ENCODE measurements at places on chromosomes 5 and 9.
A peak's percentile ranks its signal among the peaks of the same experiment; 100 is the strongest.

GRCh38 chr9:2704504-2704903 lies 12.8 kb upstream of the KCNV2 start:
- no peaks in the 10 kb centered on the region for H3K36me3 ChIP-seq
- H3K4me1 ChIP-seq = no peaks in the 10 kb centered on the region
- H3K27ac ChIP-seq = no peak overlapping the region
- H3K27me3 ChIP-seq = no peaks in the 10 kb centered on the region
- no peak for DNase-seq

- H3K27ac ChIP-seq = no peak overlapping the region
- no peaks in the 10 kb centered on the region for H3K4me1 ChIP-seq
- no peaks in the 10 kb centered on the region for H3K36me3 ChIP-seq
- no peak overlapping the region for H3K4me3 ChIP-seq
- DNase-seq = no peak
These were observed 167.8 kb upstream of the MVB12B start for GRCh38 chr9:126158588-126159429.

DNA sequence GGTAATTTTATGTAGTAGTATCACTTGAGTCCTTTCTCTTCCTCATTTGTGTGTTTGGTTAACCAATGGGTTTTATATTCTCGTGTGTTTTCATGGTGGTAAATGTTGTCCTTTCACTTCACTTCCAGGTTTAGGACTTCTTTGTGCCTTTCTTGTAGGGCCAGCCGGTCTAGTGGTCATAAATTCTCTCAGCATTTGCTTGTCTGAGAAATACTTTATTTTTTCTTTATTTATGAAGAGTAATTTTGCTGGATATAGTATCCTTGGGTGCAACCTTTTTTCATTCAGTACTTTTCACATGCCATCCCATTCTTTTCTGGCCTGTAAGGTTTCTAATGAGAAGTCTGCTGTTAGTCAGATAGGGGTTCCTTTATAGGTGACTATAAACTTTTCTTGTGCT lies 107.1 kb downstream of the GNA14 start:
- no peaks in the 10 kb centered on the region for H3K27me3 ChIP-seq
- no peak overlapping the region for H3K27ac ChIP-seq
- no peak overlapping the region for H3K4me3 ChIP-seq
- no peaks in the 10 kb centered on the region for H3K36me3 ChIP-seq
- no peaks in the 10 kb centered on the region for H3K4me1 ChIP-seq
- DNase-seq = no peak

- peaks cover 89% of the 10 kb centered on the region for H3K36me3 ChIP-seq
- peak; percentile 62 for DNase-seq
- H3K27me3 ChIP-seq = no peaks in the 10 kb centered on the region
These were observed 47.9 kb downstream of the STOM start for GRCh38 chr9:121322037-121322736.

- no peaks in the 10 kb centered on the region for H3K36me3 ChIP-seq
- no peak overlapping the region for H3K27ac ChIP-seq
- DNase-seq = no peak
- no peaks in the 10 kb centered on the region for H3K4me1 ChIP-seq
These were observed 49.0 kb downstream of the CDO1 start for GRCh38 chr5:115767424-115767823.

DNA sequence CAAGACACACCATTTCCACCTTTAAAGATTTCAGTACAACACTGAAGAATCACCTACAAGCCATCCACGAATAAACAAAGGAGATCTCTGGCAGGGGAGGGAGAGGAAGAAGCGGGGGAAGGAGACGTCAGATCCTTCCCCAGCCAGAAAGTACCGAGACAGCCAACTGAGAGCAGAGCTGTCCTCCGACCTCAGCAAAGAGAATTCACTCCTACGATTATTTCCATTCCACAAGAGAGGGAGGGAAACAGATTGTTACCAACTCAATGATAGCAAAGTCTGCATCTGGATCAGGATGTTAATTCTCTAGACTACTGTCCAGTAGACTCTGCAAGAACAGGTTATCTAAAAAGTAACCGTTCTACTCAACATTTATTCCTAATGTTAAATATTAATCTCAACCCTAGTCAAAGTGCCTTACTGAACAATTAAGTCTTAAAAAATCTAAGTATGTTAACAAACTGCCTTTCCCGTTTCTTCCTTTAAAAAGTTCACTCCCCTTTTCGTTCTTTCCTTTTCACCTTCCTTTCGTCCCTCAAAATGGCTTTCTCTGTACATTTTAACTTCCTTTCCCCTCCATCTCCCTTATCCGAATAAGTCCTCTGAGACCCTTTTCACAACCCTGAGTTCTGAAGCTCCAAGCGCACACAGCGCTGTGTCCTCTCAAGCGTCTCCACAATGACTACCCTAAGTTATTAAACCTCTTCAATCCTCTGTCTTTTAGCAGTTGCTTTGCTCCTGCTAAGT lies 1.4 kb downstream of the CHD1 start:
- no peaks in the 10 kb centered on the region for H3K27me3 ChIP-seq
- H3K4me3 ChIP-seq = peak overlapping the region; percentile 91
- H3K4me1 ChIP-seq = no peaks in the 10 kb centered on the region
- peak overlapping the region; percentile 100 for H3K27ac ChIP-seq

GRCh38 chr5:126280343-126280742 lies 142.9 kb upstream of the GRAMD2B start:
- no peaks in the 10 kb centered on the region for H3K4me1 ChIP-seq
- no peak overlapping the region for H3K4me3 ChIP-seq
- DNase-seq = no peak
- no peaks in the 10 kb centered on the region for H3K36me3 ChIP-seq
- H3K27ac ChIP-seq = no peak overlapping the region
- no peaks in the 10 kb centered on the region for H3K27me3 ChIP-seq

- no peaks in the 10 kb centered on the region for H3K36me3 ChIP-seq
- no peak overlapping the region for H3K27ac ChIP-seq
- H3K4me1 ChIP-seq = no peaks in the 10 kb centered on the region
- H3K4me3 ChIP-seq = no peak overlapping the region
These were observed 121.0 kb downstream of the PDZD2 start for GRCh38 chr5:31759925-31760324.

GRCh38 chr5:4205398-4205797 lies 609.8 kb downstream of the IRX1 start:
- H3K36me3 ChIP-seq = no peaks in the 10 kb centered on the region
- no peak overlapping the region for H3K27ac ChIP-seq
- no peaks in the 10 kb centered on the region for H3K27me3 ChIP-seq
- DNase-seq = no peak

DNA sequence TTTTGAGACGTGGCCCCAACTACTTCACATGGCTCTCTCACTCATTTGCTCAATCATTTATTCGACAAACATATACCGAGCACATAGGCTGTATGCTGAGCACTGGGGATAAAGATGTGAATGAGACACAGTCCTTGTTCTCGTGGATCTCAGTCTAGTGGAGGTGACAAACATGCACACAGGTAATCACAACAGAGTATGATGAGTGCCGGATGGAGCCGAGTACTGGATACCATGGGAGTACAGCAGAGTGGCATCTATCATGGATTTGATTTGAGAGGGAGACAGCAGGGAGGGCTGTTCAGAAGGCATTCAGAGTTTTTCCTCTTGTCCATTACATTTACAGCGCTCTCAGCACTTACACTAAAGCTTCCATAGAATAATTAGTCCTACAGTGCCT lies 259.8 kb downstream of the SLIT3 start:
- no peak for DNase-seq
- H3K4me1 ChIP-seq = no peaks in the 10 kb centered on the region
- H3K27me3 ChIP-seq = no peaks in the 10 kb centered on the region
- no peak overlapping the region for H3K4me3 ChIP-seq
- H3K27ac ChIP-seq = no peak overlapping the region

- H3K4me1 ChIP-seq = no peaks in the 10 kb centered on the region
- no peak overlapping the region for H3K27ac ChIP-seq
- DNase-seq = peak; percentile 8
- H3K4me3 ChIP-seq = no peak overlapping the region
- peaks cover 9% of the 10 kb centered on the region for H3K36me3 ChIP-seq
These were observed 15.4 kb downstream of the REEP5 start for GRCh38 chr5:112906637-112907036.

GRCh38 chr5:42586625-42587024 lies 163.4 kb downstream of the GHR start:
- H3K27me3 ChIP-seq = no peaks in the 10 kb centered on the region
- DNase-seq = no peak
- no peak overlapping the region for H3K4me3 ChIP-seq
- H3K4me1 ChIP-seq = peaks cover 10% of the 10 kb centered on the region

- H3K4me1 ChIP-seq = no peaks in the 10 kb centered on the region
- DNase-seq = no peak
- H3K27me3 ChIP-seq = no peaks in the 10 kb centered on the region
- H3K36me3 ChIP-seq = no peaks in the 10 kb centered on the region
- no peak overlapping the region for H3K27ac ChIP-seq
- no peak overlapping the region for H3K4me3 ChIP-seq
These were observed 70.7 kb downstream of the NR2F1 start for GRCh38 chr5:93653716-93654115.

DNA sequence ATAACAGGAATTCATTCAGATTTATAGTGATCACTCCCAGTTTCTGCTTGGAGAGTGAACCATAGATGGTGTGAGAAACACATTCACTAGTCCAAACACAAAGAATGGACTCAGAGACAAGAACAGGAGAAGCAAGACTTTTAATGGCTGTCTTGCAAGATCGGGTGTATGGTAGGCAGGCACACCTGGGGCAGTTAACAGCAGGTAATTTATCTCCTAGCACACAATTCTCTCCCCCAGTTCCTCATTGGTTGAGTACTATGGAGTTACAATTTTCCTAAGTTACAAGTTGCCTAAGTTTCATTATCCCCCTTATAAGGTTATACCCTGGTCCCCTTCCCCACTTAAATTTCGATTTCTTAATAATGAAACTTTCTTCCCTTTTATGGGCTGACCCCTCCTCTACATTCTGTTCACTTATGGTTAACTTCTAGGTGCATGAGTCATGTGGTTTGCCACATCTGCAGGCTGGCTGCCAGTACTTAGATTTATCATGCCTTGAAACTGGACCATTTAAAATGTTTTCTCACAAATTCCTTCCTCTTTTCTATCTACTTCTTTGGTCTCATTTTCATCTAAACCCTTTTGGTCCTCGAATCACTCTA lies 623.3 kb downstream of the HINT1 start:
- no peaks in the 10 kb centered on the region for H3K27me3 ChIP-seq
- H3K4me1 ChIP-seq = no peaks in the 10 kb centered on the region
- H3K4me3 ChIP-seq = no peak overlapping the region
- H3K27ac ChIP-seq = peak overlapping the region; percentile 2
- DNase-seq = no peak
- no peaks in the 10 kb centered on the region for H3K36me3 ChIP-seq

- H3K36me3 ChIP-seq = no peaks in the 10 kb centered on the region
- no peak overlapping the region for H3K4me3 ChIP-seq
- no peaks in the 10 kb centered on the region for H3K27me3 ChIP-seq
- peaks cover 4% of the 10 kb centered on the region for H3K4me1 ChIP-seq
These were observed 95.4 kb upstream of the ANXA1 start for GRCh38 chr9:73056245-73056644.

- H3K36me3 ChIP-seq = no peaks in the 10 kb centered on the region
- H3K4me1 ChIP-seq = no peaks in the 10 kb centered on the region
- no peak overlapping the region for H3K4me3 ChIP-seq
- DNase-seq = peak; percentile 37
- H3K27me3 ChIP-seq = no peaks in the 10 kb centered on the region
These were observed 119.4 kb upstream of the MVB12B start for GRCh38 chr9:126207256-126207655.

All from ascending aorta (tissue), 2 donors.